ENCODE measurements at places on chromosomes 12 and 14.

GRCh38 chr14:86847140-86847539, 1145.8 kb downstream of the GALC start:
- DNase-seq, result no peak

- peak; percentile 33 for DNase-seq
These were observed 128.0 kb downstream of the KCNA5 start for GRCh38 chr12:5171701-5172100.

- no peak for DNase-seq
These were observed 50.6 kb upstream of the HIGD1C start for GRCh38 chr12:50901685-50902113.

GRCh38 chr14:100124551-100125088, 34.8 kb downstream of the DEGS2 start:
- no peak for DNase-seq

GRCh38 chr12:109302358-109302757, 6.7 kb downstream of the FOXN4 start:
- no peak for DNase-seq

DNA sequence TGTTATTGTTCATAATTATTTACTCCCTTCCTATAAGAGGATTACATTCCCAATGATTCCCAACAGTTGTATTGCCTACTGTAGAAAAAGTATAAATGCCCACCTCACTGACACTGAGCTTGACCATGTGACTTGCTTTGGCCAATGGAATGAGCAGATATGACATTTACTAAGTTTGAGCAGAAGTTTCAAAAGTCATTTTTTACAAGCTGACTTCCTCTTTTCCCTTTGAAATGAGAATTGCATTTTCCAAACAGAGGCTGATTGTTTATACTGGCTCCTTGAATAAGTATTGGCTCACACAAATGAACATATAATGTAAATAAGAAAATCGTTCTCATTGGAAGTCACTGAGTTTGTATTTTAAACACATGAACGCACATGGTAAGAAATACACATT, 116.4 kb upstream of the LRFN5 start:
- DNase-seq, result no peak

- DNase-seq, result no peak
These were observed 5.8 kb upstream of the PPP2R5C start for GRCh38 chr14:101755591-101756324.

GRCh38 chr14:21534576-21534975, 8.4 kb upstream of the SALL2 start:
- no peak for DNase-seq

GRCh38 chr14:76701981-76702380, 59.3 kb upstream of the VASH1 start:
- no peak for DNase-seq
